ENCODE measurements at places on chromosomes 7 and 10.

- DNase-seq, result no peak
These were observed 24.5 kb downstream of the RNF32 start for GRCh38 chr7:156665101-156665500.

GRCh38 chr10:2938869-2939268 lies 128.5 kb upstream of the PFKP start:
- no peak for DNase-seq

DNA sequence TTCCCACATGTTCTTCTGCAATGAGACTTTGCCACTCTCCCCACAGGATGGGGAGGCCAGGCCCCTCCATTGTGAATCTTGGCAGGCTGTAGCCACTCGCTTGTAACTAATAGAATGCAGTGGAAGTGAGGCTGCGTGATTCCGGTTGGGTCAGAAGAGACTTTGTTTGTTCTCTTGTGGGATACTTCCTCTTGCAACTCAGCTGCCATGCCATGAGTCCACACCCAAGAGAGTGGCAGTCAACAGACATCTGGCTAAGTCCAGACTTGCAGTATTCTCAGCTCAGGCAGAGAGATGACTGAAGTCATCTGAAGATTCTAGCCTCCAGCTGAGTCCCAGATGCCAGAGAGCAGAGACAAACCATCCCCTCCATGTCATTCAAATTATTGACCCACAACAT lies 153.4 kb upstream of the GDF10 start:
- DNase-seq, result no peak

- DNase-seq, result no peak
These were observed 17.2 kb downstream of the SFR1 start for GRCh38 chr10:104139221-104139620.

GRCh38 chr10:6170638-6171037 lies 32.1 kb upstream of the PFKFB3 start:
- DNase-seq, result no peak

DNA sequence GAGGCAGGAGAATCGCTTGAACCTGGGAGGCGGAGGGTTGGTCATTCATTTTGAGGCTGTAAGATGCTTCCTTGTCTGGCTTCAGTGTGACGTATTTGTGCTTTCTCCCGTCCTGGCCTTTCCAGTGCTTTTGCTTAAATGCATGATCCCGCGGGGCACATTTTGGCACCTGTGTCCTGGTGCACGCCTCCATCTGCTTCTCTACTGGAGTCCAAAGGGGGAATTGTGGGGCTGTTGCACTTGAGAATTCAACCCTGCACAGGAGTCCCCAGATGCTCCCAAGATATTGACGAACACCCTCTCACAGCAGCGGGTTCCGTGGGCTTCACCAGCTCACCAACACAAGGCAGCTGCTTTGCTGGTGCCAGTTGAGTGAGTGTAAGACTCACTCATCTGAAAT lies 10.3 kb upstream of the LRRC27 start:
- no peak for DNase-seq

DNA sequence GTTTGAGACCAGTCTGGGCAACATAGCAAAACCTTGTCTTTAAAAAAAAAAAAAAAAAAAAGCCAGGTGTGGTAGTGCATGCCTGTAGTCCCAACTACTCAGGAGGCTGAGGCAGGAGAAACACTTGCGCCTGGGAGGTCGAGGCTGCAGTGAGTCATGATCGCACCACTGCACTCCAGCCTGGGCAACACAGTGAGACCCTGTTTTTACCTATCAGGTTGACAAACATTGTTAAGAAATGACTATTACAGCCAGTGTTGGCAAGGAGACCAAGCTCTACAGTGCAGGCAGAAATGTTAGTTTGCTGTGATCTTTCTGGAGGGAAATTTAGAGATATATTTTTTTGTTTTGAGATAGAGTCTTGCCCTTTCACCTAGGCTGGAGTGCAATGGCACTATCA lies 37.3 kb downstream of the CUL1 start:
- DNase-seq, result no peak

GRCh38 chr10:105195831-105196230 lies 554.7 kb downstream of the SORCS3 start:
- DNase-seq, result no peak

- no peak for DNase-seq
These were observed 255.0 kb downstream of the ADK start for GRCh38 chr10:74406006-74406405.

GRCh38 chr7:82821037-82821436 lies 341.6 kb downstream of the PCLO start:
- no peak for DNase-seq

GRCh38 chr7:31051598-31052486 lies at the start of gene ADCYAP1R1:
TSS of gene ADCYAP1R1 (plus strand) at chr7:31052308. CDS start at chr7:31063265, 10,957 bp downstream.
- DNase-seq, result no peak

GRCh38 chr10:82128527-82128926 lies 253.5 kb downstream of the NRG3 start:
- DNase-seq, result no peak
